ENCODE measurements at places on chromosomes 7 and 10. TPM values are rescaled to one million over a fixed set of nuclear protein-coding genes. Genes with fewer than 3 reads are reported as not detected.
A peak's percentile ranks its signal among the peaks of the same experiment; 100 is the strongest.

KIF20B gene
- total RNA-seq = 6.0 TPM

GIGYF1 gene
- total RNA-seq = 48.1 TPM

DNA sequence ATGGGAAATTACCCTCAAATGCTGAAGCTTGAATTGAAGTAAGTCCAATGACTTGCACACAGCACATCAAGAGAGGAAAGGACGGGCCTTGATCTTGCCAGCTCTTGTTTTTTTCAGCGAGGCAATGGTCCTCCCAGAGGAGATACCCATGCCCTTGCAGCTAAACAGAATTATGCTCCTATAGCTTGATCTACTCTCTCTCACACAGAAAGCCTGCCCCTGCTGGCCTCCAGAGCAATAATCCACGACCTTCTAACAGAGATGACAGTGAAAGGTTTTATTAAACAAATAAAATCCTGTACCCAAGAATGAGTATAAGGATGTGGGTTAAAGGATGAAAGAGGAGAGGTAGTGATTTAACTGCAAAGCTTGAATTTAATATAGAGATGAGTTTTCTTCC, 268.0 kb downstream of the ADRA2A start:
- DNase-seq = no peak

DNA sequence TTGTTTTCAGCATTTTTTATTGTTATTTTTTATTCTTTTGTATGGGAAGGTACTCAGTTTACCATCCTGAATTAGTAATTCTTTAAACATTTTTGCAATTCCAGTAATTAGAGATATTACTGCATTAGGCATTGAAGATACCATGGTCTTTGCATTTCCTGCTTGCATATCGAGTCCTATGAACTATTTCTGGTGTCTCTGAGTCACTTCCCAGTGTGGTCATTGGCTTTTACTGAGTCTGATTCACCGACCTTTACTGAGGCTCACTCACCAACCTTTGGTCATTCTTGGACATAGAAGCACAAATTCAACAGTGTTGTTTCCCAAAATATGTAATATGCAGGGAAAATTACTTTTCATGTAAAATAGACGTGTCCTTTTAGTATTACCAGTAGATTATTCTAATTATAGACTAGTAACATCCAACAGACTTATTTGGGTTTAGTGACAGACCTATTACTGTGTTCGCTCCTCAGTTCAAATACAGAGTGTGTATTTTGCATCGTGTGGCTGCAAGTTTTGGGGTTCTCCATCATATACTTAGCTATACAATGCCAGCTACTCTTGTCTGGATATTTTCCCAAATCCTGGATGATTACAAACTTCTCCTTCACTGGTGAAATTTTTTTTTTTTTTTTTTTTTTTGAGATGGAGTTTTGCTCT, 180.7 kb upstream of the PRSS1 start:
- DNase-seq = no peak

GRCh38 chr10:22293747-22294404, 22.3 kb upstream of the COMMD3 start:
- no peak for DNase-seq

- no peak for DNase-seq
Measured at GRCh38 chr10:96041146-96041545, 2.2 kb upstream of the CCNJ start.

DNA sequence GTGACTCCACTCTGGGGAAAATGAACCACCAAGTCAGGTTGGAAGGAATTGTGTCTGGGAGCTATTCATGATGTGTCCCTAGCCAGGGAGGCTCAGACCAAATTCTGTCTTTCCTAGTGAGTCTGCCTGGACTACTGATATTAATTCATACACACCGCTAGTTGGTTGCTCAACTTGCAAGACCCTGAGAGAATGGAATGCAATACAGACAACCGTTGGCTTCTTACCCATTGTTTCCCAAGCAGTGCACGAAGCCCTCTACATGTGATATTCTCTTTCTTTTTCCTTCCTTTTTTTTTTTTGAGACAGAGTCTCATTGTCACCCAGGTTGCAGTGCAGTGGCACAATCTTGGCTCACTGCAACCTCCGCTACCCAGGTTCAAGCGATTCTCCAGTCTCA, 19.4 kb upstream of the SRGN start:
- no peak for DNase-seq

DNA sequence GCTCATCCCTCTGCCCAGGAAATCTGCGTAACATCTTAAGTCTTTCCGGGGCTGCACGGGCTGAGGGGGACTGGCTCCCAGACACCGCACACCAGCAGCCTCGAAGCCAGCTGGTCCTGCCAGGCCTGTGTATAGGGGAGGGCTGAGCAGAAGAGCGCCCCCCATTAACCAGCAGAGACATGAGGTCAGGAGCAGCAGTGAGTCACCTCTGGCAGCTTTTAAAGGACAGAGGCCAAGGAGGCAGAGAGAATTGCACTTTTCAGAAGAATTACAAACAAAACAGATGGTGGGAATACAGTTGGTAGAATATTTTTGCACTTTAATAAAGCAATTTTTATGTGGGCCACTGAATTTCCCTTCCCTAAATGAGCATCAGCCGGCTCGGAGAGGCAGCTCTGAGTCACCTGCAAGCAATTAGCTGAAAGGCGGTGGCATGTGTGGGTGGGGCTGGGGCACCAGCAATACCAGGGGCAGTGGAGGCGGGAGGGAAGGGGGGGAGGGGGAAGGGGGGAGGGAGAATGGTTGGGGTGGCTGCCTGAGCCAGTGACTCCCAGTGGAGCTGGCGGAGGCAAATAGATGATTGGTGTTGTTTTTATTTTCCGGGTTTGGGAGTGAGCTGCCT, 39.1 kb downstream of the GOLGA7B start:
- peak; percentile 30 for DNase-seq
